LoVo (cell line): ENCODE measurements at places on chromosomes 3 and 15.

GRCh38 chr3:47009225-47010110 lies 30.0 kb downstream of the NBEAL2 start:
- DNase-seq = no peak

DNA sequence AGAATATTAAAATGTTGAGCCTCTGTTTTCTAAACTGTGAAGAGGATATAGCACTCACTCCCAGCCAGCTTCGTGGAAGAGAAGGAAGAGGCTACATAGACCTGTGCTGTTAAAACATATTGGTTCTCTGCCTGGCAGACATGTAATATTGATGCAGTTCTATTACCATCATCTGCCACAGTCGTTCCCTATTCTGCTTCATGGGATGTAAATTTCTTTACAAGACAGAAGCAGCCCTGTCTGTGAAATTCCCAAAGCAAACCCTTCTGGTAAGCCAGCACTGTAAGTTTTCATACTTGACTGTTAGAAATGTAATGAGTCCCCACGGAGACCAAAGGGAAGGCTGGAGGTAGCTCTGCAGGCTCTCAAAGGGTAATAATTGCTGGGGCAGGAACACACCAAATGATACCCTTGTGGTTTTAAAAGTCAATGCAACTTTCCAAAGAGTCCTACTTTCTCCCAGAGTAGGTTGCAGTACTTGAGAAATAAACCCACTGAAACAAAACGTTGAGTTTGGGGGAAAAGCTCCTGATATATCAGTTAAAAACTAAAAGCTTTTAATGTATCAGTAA lies 129.9 kb upstream of the HES1 start:
- no peak for DNase-seq

GRCh38 chr15:58392611-58393161 lies 39.1 kb upstream of the LIPC start:
- peak; percentile 38 for DNase-seq

DNA sequence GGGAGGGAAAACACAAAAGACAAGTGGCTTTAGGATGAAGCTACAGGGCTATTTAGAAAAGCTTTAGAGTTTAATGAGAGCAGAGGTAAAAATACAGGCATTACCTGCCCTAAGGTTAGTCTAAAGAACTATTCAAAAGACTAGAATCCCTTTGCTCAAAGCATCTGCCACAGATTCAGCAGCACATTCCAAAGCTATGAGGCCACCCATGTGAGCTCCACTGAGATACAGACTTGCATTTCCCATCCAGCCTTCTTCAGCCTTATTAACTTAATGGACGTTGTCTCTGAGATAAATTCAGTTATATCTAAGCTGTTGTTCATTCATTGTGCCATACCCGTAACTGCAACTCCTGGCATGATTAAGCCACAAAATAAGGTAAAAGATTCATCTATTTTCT lies 25.4 kb downstream of the CXCR6 start:
- DNase-seq = no peak

- DNase-seq = no peak
These were observed 461.5 kb upstream of the NR2F2 start for GRCh38 chr15:95868970-95869369.

DNA sequence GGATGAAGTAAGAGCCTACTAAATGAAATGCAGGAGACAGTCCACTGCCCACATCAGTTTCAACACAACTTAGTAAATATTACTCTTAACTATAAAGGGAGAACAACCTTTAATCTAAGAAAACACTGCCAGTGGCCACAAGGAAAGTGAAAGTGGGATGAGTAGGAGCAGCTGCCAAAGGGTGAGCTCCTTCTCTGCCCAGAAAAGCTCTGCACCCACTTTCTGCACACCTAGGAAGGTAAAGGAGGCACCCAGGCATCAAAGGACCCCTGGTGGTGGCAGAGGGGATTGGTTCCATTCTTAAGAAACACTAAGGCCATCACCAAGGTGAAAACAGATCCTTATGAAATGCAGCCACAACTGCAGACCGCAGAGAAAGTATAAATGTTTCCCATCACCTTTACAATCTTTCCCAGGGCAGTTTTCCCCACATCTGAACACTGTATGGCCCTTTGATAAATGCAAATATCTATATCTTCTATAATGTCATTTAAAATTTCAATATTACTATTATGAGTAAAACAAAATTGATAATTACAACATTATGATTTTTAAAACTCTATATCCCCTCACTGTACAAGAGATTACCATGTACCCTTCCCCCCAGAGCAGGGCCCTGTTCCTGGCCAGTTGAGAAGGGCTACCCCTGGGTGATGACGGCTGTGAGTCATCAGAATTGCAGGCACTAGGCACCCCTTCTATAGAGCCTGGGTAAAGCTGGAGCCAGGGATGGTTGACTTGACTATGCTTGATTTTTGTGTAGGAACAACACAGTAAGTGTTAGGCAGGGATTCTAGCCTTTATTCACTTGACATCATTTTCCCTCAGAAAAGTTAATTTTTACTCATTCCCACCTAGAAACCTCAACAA lies 92.0 kb downstream of the SNRK start:
- peak; percentile 37 for DNase-seq

DNA sequence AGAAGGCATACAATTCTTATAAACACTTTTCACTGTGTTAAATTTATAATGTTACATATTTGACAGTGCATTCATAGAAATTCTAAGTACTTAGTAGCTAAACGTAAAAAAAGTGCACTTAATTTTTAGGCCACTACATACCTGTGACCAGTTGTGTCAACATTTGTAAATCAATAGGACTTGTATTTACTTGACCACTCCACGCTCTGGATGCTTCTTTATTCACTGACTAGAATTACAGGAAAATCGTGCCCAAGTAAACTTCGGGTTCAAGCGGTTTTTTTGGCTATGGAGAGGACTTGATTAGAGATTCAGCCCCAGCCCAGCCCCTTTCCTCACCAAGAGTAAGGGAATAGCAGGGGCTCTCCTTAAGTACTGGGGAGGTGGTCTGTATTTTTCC lies 21.8 kb downstream of the WDR53 start:
- no peak for DNase-seq

DNA sequence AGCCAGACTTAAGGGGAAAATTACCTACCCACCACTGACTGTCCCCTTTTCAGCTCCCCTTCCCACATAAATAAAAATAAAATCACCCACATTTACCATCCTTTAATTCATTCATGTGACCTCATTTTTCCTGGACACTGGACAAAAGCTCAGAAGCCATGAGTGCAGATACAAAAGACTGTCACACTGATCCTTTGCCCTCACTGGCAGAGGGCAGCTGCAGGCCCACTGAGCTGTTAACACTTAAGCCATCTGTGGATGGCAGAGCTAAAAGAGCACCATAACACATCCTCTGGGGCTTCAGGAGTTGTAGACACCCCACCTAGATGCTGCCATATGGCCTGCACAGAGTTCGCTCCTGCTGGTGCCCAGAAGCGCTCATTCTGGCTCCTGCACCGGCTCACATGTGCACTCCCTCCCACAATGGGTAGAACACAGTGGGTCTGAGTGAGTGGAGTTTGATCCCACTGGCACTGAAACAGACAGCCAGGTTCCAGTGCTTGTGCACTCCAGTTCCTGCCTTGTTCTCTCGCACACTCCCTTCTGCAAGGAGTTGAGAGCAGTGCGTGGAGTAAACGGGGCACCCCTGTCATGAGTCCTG lies 38.8 kb downstream of the EDC3 start:
- DNase-seq = no peak

- DNase-seq = peak; percentile 8
These were observed 183.4 kb upstream of the THRB start for GRCh38 chr3:24678021-24678420.

GRCh38 chr3:127107491-127108375 lies 85.2 kb upstream of the PRR23E start:
- no peak for DNase-seq

- no peak for DNase-seq
These were observed 105.1 kb downstream of the MECOM start for GRCh38 chr3:169558371-169558770.

- peak; percentile 81 for DNase-seq
These were observed 166.9 kb downstream of the UACA start for GRCh38 chr15:70596354-70597055.

DNA sequence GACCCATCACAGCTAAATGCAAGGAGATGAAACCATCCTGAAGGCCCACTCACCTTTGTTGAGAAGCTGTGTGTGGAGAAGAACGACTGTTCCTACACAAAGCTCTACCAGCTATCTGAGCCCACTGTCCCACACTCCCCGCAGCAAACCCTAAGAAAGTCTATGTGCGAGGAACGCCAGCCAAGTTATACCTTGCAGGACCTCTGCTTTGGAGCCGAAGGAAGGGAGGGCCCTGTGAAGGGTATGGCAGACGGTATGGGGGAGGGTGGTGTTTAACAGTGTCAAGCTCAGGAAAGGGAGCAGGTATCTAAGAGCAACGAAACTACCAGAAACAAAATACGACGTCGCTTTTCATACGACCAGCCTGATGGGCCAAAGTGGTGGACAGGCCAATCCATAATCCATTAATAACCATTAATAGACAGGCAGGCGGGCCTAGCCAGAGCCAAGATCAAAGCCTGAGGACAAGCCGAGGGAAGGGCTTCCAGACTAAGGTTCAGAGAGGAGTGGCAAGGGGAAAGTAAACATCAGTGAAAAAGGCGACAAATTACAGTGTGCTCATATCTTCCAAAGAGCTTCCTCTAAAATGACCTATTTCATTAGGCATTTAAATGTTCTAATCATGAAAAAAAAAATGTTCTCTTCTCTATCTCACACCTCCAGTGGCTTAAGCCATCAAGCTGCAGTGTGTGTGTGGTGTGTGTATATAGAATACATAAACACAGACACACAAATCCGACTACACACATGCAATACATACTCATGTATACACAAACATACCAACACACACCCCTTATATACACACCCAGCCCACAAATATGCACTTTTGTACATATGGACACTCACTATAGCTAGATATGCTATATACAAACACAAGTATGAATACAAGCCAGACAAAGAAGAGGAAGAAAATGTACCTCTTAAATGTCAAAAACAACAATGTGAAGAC lies 43.9 kb downstream of the PTPN23 start:
- DNase-seq = no peak

- no peak for DNase-seq
These were observed 87.8 kb downstream of the CHL1 start for GRCh38 chr3:284322-284721.

- DNase-seq = peak; percentile 66
These were observed 473 bp downstream of the TASOR start for GRCh38 chr3:56682462-56683121.
